ENCODE measurements at places on chromosomes 5 and 9.

GRCh38 chr5:163759000-163759704 is 253.7 kb downstream of the MAT2B start:
- no peak for DNase-seq

DNA sequence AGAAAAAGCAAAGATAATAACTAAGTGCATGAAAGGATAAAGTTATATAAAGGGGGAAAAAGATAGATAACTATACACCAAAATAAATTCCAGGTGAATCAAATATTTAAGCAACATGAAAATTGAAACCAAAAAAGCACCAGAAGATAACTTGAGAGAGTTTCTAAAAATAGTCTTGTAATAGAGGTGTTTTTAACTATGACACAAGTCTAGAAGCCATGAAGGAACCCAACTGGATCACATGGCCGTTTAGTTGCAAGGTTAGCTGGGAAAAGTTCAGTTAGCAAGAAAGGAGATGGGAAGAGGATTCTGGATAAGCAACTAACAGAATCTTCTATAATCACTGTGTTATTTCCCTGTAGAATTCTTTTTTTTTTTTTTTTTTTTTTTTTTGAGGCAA is 9.2 kb upstream of the RASA1 start:
- no peak for DNase-seq

DNA sequence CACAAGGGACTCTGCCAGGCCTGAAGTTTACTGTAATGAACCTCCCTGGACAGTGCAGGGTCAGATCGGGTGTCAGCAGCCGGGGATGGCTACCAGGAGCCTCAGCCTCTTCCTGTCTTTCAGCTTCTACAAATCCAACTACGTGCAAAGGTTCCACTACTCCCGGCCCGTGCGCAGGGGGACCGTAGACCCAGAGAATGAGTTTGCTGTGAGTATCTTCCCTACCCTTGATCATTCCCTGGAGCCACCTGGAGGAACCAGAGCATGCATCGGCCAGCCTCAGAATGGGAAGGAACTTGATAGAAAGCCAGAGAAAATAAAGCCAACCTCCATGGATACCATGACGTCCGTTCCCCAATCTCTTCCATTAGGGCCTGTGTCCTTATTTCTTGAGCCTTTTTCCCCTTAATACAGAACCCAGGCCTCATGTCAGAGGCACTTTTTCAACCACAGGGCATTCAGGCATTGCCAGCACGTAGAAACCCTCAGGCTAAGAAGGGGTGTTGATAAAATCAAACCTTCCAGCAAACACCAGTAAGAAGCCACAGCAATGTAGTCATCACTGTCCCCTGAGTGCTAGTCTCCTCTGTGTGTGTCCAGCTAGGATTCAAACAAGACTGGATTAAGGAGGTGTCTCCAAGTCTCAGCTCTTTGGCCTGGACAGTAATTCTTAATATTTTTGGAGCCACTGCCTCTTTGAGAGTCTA is 49.0 kb upstream of the FOXI1 start:
- DNase-seq: no peak

DNA sequence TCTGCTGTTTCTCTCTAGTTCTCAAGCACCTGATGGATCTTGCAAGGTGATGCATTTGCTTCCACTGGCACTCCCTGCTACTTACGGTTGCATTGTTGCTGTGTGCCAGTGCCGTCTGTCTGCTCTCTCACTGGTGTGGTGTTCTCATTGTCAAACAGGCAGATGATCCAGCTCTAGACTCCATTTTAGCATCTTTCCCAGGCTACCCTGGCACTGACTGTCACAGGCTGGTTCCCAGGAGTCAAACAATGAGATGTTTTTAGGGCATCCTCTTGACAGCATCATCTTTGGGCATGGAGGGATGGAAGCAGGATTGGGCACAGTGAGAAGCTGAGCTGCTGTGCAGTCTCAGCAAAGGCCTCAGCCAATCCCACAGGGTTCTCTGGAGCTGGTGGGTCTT is 12.9 kb downstream of the MTRR start:
- DNase-seq: no peak

- DNase-seq: no peak
Measured at GRCh38 chr5:127326976-127327755, 36.6 kb downstream of the MEGF10 start.

Data from activated CD4-positive, CD25-positive, alpha-beta regulatory T cell treated with anti-CD3 and anti-CD28 coated beads, Interleukin-2, amount 50 U/mL, for 16 hours (primary cell).